ENCODE measurements at places on chromosomes 2 and 18.

- DNase-seq: no peak
Observed at GRCh38 chr2:149365931-149366583, 35.7 kb downstream of the LYPD6 start.

GRCh38 chr2:98463988-98464771 lies 19.5 kb downstream of the INPP4A start:
- no peak for DNase-seq

DNA sequence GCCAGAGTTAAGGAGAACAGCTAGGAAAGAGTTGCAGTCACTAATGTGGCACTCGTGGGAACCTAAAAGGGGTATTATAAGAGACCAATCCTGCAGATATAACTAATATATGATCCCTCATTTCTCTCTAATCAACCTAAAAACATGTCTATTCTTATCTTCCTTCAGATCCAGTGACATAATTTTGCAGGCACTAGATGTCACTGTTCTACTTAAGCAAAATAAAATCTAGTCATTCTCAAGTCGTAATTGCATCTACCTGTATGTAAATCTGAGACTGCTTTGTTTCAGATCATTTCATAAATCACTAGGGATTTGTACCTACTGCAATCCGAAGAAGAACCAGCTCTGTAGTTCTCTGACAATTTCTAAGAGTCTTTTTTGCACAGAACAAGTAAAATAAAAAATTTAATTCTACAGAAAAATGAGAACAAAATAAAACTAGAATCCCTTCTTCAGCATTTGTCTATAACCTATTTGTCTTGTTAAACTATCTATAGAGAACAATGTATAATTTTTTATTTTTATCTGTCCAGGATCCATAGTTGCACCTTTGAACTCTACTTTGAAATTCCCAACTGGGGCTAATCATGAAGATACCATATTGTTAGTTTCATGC lies 56.5 kb upstream of the ERBB4 start:
- DNase-seq: no peak

DNA sequence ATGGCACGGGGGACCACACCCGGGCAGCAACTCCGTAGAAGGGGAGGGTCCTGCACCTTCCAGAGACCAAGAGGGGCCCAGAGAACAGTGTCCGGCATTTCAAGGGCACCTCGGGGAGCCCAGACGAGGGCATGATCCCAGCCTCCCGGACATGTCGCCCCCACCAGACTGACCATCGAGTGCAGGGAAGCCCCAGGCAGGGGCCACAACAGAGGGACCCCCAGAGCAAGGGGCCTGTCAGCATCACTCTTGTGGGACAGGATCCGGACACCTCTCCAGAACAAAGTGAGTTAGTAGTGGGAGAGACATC lies 50.4 kb upstream of the CTDP1 start:
- no peak for DNase-seq

GRCh38 chr2:36951027-36951518 lies 15.3 kb downstream of the STRN start:
- DNase-seq: no peak

GRCh38 chr2:80396276-80396675 lies 91.7 kb upstream of the LRRTM1 start:
- no peak for DNase-seq

GRCh38 chr2:118046634-118047210 lies 32.9 kb upstream of the CCDC93 start:
- no peak for DNase-seq

- DNase-seq: no peak
Observed at GRCh38 chr2:241763551-241764274, 12.9 kb upstream of the GAL3ST2 start.

GRCh38 chr2:134279417-134279816 lies 25.5 kb downstream of the MGAT5 start:
- DNase-seq: no peak

- DNase-seq: no peak
Observed at GRCh38 chr2:12918138-12918834, 201.6 kb downstream of the TRIB2 start.

DNA sequence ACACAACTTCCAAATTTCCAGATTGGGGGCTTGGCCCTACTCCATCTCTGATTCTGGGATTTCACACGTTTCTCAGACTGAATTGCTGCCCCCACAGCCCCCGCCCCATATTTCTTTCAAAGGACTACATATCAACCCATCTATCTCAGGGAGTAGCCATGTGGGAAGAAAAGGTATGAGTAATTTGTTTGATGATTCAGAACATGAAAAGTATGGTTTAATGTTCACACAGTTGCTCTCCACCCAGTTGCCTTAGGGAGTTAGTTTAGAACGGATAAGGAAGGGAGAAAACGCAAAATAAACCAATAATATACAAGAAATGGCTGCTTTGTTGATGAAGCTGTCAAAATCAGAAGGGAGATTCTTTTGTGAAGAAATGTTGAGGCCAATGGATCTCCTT lies 145.1 kb downstream of the PIEZO2 start:
- no peak for DNase-seq

DNA sequence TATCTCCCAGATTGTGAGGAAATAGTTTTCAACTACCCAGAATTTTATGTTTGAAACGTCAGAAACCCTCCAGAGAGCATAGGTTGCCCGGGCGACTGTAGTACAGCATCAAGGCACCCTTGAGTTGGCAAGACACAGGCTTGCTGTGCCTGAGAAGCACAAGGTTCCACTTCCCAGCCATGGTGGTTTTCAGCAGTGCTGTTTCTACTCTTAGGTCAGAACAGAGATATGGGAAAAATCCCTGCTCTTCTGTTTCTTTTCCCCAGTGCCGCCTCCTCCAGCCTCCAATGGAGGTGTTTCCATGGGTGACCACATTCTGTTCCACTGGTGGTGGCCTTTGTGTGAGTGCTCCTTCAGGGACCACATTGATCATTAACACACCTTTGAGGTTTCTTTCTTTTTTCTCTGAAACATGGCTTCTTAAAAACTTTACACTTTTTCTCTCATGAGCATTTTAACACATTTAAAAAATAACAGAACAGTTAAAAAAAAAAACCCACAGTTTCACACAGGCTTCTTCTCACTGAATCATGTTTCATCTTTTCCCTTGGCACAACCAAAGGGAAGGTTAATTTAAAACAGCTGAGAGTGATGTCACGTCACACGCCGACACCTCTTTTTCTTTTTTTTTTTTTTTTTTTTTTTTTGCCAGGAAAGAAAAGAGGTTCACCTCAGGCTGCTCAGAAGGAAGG lies 229.3 kb upstream of the HDAC4 start:
- no peak for DNase-seq

GRCh38 chr2:43347746-43348145 lies 121.3 kb upstream of the ZFP36L2 start:
- no peak for DNase-seq

- no peak for DNase-seq
Observed at GRCh38 chr18:62499263-62499650, 23.6 kb upstream of the ZCCHC2 start.

DNA sequence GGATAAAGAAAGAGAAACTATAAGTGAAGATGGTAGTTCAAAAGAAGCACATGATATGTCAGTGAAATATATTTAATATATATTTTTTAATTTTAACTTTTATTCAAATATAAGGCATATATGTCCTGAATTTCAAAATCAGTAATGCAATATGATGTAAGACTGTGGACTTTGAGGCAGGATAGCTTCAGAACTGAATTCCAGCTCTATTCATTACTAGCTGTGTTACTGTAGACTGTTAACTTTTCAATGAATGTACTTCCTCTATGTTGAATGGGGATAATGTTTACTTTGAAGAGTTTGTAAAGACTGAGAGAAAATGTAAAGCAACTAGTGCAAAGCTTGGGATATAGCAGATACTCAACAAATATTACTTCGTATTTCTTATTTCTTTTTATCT lies 112.6 kb downstream of the PMS1 start:
- DNase-seq: no peak

- no peak for DNase-seq
Observed at GRCh38 chr2:189159273-189159672, 20.3 kb downstream of the COL5A2 start.

DNA sequence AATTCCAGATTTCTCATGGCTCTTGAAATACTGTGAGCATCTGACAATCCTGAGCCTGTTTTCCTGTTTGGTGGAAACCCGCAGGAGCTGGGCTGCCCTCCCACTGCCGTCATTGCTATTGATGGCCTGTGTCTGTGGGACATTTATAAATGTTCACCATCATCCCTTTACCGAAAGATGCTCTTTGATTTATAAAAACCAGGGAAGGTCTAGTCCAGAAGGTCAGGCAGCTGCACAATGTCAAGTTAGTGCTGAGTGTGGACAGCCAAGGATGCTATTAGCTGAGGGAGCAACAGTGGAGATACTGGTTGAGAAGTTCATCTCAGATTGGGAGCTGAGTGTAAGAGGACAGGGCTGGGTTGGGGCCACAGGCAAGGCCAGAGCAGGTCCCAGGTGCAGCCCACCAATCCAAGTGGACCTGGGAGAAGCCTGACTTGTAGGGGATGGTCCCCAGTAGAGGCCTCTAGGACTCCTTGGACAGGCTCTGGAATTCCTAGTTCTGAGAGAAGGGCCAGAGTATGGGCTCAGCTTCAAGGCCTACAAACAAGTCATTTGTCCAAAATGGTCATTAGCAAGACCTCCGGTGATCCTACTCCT lies 55.1 kb downstream of the COPS8 start:
- DNase-seq: no peak

DNA sequence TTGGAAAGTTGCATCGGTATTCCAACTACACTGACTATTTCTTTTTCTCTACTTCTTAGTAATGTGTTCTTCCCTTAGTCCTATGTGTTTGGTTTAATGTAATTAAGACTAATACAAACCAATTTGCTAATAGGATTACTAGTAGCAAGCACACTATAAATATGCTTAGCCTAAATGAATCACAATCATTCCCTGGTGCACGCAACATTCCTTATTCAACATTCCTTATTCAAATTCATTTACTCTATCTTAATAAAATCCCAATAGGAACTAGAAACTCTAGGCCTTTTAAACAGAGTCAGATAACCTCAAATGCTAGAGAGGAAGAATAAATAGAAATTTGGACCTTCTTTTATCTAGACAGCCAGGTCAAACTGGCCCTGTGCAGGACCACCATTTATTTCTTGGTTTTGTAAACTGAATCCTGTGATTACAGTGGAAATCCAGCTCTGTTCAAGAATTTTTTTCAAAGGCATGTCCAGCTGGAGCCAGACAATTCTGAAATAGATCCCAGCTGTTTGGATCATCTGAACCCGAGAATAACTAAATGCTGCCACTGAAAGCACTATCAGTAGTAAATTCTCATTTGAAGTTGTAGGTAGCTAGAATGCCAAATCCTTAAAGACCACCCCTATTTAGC lies 103.1 kb downstream of the PPP1R1C start:
- DNase-seq: no peak

- DNase-seq: no peak
Observed at GRCh38 chr2:205484764-205485163, 197.5 kb upstream of the NRP2 start.

DNA sequence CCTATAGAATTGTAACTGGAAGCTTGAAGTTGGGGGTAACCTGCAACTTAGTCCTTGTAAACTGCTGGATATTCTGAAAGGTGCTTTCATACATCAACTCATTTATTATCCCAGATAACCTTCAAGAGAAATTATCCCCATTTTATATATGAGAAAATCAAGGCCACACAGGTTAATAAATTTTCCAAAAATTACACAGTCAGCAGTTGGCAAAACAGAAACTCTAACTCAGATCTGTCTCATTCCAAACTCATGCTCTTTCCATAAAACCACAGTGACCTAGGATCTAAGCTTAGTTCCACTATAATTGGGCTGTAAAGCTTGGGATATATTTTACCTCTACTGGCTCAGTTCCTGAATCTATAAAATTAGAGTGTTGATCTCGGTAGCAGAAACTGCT lies 167.6 kb upstream of the DDX18 start:
- no peak for DNase-seq

GRCh38 chr2:69755862-69756467 lies 14.0 kb downstream of the ANXA4 start:
- peak; percentile 82 for DNase-seq

GRCh38 chr2:148042219-148042618 lies 21.3 kb downstream of the MBD5 start:
- no peak for DNase-seq

GRCh38 chr2:136116151-136116812 lies 1.7 kb downstream of the CXCR4 start:
- DNase-seq: no peak

GRCh38 chr2:11099122-11100065 lies 55.9 kb upstream of the SLC66A3 start:
- DNase-seq: no peak

- no peak for DNase-seq
Observed at GRCh38 chr18:7946734-7947377, 379.7 kb downstream of the PTPRM start.

- no peak for DNase-seq
Observed at GRCh38 chr18:49277395-49278036, 182.9 kb downstream of the DYM start.

DNA sequence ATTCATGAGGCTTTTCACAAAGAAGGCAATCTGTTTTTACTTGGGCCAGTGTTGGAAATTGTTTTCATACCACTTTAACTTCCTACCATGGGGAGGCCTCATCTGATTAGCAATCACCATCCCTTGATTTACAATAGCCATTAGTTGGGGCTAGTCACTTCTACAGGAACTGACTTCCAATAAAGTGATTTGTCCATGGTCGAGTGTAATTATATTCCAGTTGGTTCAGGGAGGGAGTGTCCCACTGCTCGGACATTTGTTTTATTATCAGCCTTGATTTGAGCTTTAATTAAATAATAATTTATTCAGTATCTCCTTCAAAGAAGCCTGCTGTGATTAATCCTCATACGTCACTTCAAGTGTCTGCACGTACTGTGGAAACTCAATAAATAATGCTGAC lies 233.9 kb upstream of the CNTNAP5 start:
- DNase-seq: no peak

DNA sequence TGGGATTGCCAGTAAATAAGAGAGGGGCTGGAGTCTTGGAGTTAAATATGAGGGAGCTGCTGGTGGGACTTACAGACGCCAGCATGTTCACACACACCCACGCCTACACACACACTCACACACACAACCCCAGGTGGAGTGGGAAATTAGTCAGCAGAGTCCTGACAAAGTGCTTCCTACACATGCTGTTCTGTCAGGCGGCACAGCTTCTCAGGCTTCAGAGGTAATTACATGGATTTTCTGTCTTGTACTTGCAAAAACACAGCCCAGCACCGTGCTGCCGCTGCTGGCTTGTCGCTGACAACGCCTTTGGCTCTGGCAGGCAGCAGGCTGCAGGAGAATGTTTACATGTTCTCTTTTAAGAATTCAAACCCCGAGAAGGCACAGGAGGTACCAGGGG lies 1186.3 kb upstream of the CELF4 start:
- DNase-seq: no peak

GRCh38 chr2:237322564-237322963 lies 91.4 kb downstream of the COL6A3 start:
- no peak for DNase-seq

DNA sequence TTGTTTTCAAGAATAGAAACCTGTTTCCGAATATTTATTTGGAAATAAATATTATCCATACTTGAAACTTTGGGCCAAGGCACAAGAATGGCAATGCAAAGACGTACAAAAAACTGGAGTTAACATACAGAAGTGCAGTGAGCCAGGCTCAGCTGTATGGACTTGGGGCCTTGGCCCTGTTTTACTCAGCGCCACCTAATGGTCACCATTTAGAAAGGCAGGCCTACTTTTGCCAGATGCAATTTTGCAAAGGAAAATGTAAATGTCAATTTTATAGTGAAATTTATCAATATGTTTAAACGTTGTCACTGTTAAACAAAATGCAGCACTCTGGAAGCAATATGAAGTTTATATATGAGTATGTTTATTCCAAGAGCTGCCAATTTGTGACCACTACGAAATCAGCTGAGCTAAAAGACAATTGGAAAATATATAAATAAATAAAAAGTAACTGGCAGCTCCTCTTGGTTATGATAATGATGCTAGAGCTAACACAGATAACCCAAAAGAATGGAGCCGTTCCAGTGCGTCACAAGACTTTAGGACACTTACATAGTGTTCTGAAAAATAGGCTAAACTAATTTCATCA lies 155.0 kb downstream of the ARHGAP15 start:
- no peak for DNase-seq

All from BJ (cell line).